AG08396 (cell line): ENCODE measurements at places on chromosomes 2 and 18.
A peak's percentile ranks its signal among the peaks of the same experiment; 100 is the strongest.

DNA sequence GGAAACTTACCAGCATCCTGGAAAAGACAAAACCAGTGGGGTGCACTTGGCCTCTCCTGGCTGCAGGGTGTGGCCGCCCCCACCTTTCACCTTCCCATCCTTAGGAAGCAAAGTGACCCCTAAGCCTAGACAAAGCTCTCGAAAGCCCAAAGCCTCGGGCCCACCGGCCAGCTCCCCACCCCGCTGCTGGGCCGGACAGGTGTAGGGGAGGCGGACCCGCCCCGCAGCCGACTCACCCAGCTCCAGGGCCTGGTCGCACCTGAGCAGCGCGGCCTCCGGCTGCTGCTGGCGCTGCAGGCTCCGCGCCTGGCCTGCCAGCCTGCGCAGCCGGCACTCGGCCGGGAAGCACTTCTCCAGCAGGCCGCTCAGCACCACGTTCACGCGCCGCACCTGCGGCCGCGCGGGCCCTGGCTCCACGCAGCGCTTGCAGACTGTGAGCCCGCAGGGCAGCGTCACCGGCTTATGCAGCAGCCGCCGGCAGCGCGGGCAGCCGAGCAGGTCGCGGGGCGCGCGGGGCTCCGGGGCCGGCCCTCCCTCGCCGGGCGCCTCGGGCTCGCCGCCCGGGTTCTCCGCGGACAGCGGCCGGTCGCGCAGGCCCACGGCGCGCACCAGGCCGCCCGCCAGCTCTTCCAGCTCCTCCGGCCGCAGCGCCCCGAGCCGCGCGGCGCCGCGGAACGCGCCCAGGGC is 979 bp downstream of the LONRF2 start:
- DNase-seq, result peak; percentile 33

GRCh38 chr2:81714817-81715216 is 1410.3 kb upstream of the LRRTM1 start:
- no peak for DNase-seq

DNA sequence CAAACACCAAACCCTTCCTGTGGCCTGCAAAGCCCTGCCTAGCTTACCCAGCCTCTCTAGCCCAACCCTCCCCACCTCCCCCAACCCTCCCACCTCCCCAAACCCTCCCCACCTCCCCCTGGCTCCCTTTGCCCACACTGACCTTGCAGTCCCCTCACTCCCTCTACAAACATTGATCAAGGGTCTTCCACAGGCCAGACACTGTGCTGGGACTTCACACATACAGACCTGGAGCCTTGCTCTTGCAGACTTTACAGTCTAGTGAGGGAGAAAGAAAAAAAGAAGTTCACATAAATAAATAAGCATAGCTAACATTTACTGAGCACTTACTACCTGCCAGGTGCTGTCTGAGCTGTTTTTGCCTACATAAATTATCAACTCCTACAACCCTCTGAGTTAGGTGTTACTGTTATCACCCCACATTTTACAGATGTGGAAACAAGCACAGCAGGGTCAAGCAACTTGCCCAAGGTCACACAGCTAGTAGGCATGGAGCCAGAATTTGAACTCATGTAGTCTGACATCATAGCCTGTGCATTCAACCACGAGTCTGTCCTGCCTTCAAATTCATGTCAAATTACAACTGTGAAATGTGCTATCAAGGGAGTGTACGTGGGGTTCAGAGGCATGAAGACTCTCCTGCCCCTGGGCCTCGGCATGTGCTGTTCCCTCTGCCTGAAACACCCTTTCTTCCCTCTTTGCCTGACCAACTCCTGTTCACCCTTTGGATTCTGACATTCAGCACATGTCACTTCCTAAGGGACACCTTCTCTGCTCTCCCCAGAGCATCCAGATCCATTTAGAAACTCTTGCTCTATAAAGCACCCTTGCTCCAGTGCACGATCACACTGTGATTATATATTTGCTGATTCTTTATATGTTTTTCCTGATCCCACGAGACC is 209.9 kb downstream of the TNS1 start:
- peak; percentile 4 for DNase-seq

DNA sequence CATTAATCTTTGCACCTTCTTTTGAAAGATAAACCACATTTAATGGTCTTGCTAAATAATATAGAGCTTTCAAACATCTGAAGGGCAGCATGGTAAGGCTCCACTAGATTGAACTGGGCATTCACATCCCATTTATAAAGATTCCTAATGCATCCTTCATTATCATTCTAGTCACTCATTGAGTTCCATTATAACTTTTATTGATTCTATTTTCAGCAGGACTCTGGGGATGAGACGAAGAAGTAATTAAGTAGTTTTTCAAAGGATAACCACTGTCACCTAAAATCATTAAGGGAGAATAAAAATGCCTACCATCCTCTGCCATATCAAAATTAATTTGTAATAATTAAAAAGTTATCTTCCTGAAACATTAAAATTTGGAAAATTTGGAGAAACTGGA is 60.2 kb upstream of the CTNNA2 start:
- DNase-seq, result no peak

- DNase-seq, result no peak
Measured at GRCh38 chr2:179354739-179355537, 90.3 kb upstream of the SESTD1 start.

DNA sequence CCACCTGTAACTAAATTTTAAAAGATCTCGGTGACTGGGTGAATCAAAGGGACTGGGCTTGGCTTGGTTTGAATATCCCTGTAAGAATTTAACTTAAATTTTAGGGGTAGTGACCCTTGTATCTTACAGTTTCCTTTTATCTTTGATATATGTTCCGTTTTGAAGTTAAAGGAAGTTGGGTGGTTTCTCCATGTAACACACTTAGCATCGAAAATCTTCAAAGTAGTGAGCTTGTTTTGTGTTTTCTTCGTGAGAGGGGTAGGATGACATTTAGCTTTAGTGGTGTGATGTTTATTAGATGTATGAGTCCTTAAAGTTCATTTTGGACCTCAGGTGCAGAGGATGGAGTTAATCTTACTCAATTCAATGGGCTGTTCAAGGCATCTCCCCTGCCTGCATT is 1.6 kb downstream of the WDR7 start:
- no peak for DNase-seq

DNA sequence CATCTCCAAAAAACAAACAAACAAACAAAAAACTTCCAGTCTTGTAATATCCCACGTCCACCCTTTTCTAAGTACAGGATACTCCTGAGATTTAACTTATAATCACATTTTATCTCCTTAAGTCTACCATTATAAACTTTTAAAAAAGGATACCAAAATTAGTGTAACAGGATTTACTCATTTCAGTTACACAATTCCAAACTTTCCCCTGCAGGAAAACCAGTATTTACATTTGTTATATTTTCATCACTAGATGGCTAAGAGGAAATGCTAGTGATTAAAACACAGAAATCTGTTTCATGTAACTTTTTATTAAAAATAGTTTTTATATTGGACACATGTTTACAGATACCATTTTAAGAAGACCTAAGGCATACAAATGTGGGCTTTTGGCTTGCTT is 27.5 kb downstream of the CFAP36 start:
- no peak for DNase-seq

DNA sequence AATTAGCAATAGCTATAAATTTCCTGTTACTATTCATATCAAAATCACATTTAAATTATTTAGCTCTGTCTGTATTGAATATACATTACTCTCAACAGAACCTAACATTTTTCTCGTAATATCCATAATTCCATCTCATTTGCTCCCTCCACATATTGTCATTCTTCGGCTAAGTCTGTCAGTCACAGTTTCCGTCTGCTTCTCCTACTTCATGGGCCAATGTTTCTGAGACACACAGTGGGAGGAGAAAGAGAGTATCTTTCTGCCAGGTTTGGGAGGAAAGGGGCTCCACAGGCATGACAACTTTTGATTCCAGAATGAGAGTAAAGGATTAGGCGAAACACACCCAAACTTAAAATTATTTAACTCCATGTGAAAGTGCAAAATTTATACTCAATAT is 273.1 kb upstream of the SMIM21 start:
- no peak for DNase-seq

DNA sequence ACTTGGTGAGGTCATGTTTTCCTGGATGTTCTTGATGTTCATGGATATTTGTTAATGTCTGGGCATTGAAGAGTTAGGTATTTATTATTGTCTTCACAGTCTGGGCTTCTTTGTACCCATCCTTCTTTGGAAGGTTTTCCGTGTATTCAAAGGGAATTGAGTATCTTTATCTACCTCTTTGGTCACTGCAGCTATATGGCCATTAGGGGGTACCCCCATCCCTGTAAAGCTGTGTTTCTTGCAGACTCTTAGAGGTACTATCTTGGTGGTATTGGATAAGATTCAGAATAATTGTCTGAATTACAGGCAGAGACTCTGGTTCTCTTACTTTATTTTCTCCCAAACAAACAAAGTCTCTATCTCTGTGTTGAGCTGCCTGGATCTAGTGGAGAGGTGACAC is 401.6 kb upstream of the FSIP2 start:
- DNase-seq, result no peak

GRCh38 chr18:8847900-8848299 is 142.5 kb downstream of the MTCL1 start:
- no peak for DNase-seq

GRCh38 chr18:23643815-23644490 is 18.8 kb downstream of the ANKRD29 start:
- no peak for DNase-seq

DNA sequence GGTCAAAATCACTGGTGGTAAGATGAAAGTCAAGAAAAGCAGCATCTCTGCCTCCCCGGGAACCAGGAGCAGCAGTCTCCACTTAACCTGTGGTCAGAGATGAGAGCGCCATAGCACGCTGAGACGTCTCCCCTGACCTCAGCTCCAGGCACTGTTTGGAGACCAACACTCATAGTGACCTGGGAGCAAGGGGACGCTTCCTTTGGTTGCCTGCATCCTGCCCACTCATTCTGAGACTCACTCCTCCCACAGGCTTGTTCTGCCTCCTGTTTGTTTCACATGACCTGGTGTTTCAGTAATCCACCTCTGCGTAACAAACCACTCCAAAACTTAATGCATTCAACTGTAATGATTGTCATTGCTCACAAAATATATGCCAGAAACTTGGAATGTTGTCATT is 139.3 kb downstream of the ACOXL start:
- no peak for DNase-seq

DNA sequence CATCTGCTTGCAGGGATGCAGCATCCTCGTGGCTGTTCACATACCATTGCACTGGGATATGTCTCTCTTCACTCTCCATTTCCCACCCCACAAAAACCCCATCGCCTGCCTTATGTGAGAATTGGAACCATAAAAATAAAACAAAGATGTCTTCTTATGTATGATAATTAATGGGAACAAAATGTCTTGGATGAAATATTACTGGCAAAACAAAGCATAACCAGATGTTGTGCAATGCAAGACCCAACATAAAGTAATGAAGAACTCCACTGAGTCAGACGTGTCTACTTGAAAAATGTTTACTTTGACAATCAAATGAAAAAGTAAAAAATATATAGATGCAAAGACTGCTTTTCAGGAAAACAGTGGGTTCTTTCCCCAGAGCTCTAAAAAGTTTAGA is 611.3 kb upstream of the SYT4 start:
- DNase-seq, result no peak

- DNase-seq, result no peak
Measured at GRCh38 chr2:98158305-98158704, 71.3 kb downstream of the VWA3B start.

- no peak for DNase-seq
Measured at GRCh38 chr18:5311301-5311989, 15.9 kb upstream of the ZBTB14 start.

GRCh38 chr2:9113916-9114315 is 92.7 kb upstream of the ASAP2 start:
- no peak for DNase-seq

DNA sequence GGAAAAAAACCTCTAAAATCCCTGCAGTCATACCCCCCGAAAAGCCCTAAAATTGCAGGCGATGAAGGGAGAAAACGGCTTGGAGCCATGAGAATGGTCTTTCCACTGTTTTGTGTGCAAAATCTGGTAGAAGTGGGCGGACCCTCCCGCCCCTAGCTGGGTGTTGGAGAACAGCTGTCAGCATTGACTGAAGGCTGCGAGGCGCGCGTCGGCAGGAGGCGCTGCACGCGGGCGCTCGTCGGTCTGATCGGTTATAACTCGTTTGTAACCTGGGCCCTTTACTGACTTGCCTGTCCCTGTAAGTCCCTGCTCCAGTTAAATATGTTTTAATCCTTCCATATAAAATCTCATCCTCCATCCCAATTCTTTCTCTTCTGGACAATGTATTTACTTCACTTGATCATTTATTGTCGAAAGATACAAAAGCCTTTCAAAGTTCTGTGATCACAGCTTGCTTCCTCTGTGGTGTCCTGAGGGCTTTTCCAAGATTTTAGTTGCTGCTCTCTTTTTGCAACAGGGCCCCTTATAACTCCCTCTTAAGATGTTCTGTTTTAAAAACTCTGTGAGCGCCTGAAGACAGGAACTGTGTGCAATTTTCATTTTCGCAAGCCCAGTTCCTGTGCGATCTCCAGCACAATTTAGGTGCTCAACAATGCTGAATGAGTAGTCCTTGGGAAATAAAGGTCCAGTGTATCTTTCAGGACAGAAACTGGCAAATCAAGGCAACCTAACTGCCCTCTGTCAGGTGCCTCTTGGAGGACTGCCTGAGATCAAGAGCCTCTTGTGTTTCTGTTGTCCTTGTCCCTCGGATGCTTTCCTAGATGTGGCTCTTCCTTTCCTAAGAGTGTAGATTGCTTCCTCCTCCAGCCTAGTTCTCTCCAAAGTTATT is 918 bp upstream of the HNRNPLL start:
- DNase-seq, result peak; percentile 65

DNA sequence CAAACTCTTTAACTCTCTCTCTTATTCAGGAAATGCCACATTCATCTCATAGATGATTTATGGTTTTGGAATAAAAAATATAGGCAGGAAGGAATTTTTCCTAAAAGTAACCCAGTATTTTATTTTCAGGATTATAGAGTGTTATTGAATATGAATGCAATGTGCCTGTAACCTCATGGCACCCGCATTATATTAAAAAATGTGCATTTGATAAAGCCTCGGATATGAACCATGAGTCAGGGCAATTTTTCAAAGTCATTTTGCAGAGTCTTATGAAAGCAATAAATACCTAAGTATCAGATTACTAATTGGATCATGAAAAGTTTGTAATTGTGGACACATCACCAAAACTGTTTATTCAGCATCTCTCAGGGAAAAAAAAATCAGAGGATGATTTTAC is 573.8 kb downstream of the TSN start:
- DNase-seq, result no peak

DNA sequence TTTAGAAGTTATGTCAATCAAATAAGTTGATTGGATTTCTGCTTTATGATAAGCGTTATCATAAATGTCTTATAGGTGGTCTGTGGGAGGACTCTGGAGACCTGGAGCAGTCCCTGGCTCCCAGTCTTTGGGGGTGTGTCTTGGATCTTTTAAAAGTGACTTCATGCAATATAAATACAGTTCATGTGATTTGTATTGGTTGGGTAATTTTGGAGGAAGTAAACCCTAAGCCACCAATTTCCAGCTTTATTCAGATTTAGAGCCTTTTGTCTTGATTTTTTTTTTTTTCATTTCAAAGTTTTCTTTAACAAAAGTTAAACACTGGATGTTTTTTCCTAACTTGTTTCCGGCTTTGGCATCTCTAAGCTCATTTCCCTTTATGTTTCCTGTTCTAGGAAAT is 68.8 kb downstream of the MAP4K4 start:
- DNase-seq, result no peak

- DNase-seq, result no peak
Measured at GRCh38 chr18:73826098-73826497, 321.5 kb downstream of the FBXO15 start.

- DNase-seq, result no peak
Measured at GRCh38 chr2:126756125-126756524, 100.2 kb downstream of the GYPC start.

- peak; percentile 74 for DNase-seq
Measured at GRCh38 chr2:158753641-158754611, 41.2 kb upstream of the DAPL1 start.
